ENCODE measurements at places on chromosomes 7 and 10. TPM values are rescaled to one million over a fixed set of nuclear protein-coding genes. Genes with fewer than 3 reads are reported as not detected.

Gene SEC31B
- 3.5 TPM for total RNA-seq

Gene TAC1
- 0.10 TPM for total RNA-seq

Gene RET
- 0.45 TPM for total RNA-seq

Gene LRMDA
- 11.7 TPM for total RNA-seq

Gene SPAM1
- not detected for total RNA-seq

Gene CLRN3
- not detected for total RNA-seq

Gene KLF14
- total RNA-seq = 0.05 TPM

Gene SYNPO2L
- not detected for total RNA-seq

Gene TRIM50
- total RNA-seq = 0.05 TPM

Gene ZNF804B
- not detected for total RNA-seq

Gene KAZALD1
- 1.1 TPM for total RNA-seq

Gene DHX32
- 68.1 TPM for total RNA-seq

Gene UBE2D1
- total RNA-seq = 29.4 TPM

Gene PAPOLB
- not detected for total RNA-seq

Gene SFTPA1
- not detected for total RNA-seq

Gene FAM241B
- 2.3 TPM for total RNA-seq

Gene OR2A12
- not detected for total RNA-seq

Gene NME8
- total RNA-seq = not detected

Gene LMOD2
- not detected for total RNA-seq

Gene SLC26A5
- total RNA-seq = not detected

Gene GIMAP1
- total RNA-seq = not detected

Gene PRRT4
- not detected for total RNA-seq

Gene AOAH
- 1.9 TPM for total RNA-seq

Gene ELFN1
- total RNA-seq = 0.15 TPM

Gene CH25H
- 0.10 TPM for total RNA-seq

Gene CD36
- total RNA-seq = 0.70 TPM

Gene NEURL1
- 0.05 TPM for total RNA-seq

Gene GIMAP4
- not detected for total RNA-seq

Gene MUC3A
- 0.75 TPM for total RNA-seq

Gene CALHM1
- not detected for total RNA-seq
